Mesothelial cell of epicardium (in vitro differentiated cells): ENCODE measurements at places on chromosomes 16 and 17.

DNA sequence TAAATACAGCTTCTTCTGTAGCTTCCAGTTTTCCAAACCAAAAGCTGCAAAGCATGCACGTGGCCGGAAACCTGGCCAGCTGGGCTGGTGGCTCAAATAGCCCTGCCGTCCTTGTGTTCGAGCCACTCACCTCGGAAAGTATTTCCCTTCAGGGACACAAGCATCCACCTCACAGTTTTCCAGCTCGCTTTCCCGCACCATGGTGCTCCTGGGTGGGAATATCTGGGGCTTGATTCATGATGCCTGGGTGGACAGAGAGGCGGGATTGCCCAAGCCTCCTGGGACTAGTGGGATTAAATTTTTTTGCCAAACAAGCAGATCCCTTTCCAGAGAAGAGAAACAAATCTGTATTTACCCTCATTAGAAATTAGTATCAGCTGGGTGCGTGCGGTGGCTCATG lies 7.1 kb upstream of the MVD start:
- DNase-seq: no peak

- no peak for DNase-seq
Observed at GRCh38 chr16:69166221-69166833, 20.6 kb upstream of the SNTB2 start.

GRCh38 chr16:65123396-65124211 lies 1.7 kb upstream of the CDH11 start:
- DNase-seq: peak; percentile 42

DNA sequence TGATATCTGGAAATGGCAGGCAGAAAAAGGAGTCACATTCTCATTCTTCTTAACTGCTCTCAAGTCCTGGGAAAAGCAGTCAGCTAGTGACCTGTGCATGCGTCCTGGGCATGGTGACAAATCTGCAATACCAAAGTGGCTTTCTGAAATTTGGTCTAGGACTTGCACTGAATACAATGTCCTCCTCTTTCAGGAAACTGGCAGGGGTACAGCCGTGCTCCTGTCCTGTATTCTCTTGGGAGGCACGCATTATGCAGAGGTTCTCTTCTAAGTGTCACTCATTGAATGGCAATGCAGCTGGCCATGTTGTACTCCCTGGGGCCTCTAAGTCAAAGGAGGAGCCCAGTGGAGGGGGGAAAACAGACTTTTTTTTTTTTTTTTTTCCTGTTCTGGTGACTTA lies 10.6 kb downstream of the PHF12 start:
- DNase-seq: no peak

GRCh38 chr17:69346766-69347165 lies 19.8 kb upstream of the ABCA5 start:
- no peak for DNase-seq
